ENCODE measurements at places on chromosomes 3 and 15.

DNA sequence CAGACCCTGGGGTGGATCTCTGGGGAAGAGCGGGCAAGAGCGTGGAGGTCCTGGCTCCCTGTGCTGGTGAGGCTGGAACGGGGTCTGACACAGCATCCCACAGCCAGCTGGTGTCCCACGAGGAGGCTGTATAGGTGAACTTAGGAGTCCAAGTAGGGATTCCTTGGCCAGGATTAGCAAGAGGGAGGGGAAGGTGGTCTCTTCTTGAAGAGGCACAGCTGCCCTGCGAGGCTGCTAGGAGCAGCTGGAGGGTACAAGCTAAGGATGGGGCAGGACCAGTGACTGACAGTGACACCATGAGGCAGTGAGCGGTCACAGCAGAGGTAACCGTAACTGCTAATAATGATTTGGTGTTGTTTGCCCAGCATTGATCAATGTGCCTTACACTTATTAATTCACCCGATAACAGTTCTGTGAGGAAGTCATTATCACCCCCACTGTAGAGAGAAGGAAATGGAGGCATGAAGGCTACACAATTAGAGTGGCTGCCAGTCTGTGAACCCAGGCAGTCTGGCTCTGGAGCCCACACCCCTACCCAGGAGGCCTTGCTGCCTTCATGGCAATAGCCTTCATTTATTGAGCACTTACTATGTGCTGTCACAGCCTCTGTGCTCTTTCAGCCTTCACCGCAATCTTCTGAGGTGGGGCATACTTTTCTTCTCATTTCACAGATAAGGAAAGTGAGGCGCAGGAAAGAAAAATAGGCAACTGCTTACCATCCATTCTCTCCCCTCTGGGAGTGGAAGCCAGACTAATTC is 59.4 kb downstream of the TMEM44 start:
- DNase-seq = no peak

DNA sequence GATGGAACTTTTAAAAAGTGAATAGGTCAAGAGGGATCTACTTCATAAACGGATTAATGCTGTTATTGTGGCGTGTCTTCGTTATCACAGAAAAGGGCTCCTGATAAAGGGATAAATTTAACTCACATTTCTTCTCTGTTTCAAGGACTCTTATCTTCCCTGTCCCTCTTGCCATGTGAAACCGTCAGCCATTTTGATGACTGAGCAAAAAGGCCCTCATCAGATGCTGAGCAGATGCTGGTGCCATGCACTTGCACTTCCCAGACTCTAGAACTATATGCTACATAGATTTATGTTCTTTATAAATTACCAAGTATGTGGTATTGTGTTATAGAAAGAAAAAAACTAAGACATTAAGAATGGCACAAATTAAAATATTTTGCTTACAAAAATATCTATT is 1011.8 kb upstream of the GBE1 start:
- no peak for DNase-seq

- no peak for DNase-seq
These were observed 56.0 kb downstream of the KBTBD12 start for GRCh38 chr3:127970966-127971592.

DNA sequence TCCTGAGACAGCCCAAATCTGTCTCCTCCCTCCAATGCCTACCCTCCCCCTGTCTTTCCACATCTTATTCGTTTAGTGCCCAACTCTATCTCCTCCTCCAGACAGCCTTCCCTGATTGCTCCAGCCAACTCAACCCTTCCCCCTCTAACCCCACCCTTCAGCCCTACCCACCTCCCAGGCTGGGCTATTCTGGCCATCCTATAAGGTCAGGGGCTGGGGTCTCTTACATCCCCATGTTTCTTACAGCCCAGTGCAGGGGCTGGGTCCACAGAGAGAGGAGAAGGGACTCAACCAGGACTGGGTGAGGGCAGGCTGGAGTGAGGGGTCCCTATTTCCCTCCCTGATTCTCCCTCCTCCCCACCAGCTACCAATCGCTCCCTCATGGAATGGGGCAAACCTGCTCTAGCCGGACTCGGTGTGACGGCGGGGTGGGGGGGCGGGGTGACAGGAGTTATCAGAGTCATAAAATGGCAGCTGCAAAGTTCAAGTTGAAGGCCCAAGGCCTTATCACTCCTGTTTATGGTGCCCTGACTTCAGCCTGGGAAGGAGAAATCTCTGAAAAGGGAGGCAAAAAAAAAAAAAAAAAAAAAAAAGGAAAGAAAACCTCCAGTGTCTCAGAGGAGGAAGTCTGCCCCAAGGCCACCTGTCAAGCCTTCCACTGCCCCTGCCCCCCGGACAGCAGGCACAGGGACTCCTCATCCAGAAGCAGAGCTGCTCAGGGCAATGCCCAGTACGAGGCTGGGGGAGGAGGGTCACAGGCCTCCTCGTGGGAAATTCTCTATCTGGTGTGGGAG is 2.1 kb downstream of the VIPR1 start:
- no peak for DNase-seq

DNA sequence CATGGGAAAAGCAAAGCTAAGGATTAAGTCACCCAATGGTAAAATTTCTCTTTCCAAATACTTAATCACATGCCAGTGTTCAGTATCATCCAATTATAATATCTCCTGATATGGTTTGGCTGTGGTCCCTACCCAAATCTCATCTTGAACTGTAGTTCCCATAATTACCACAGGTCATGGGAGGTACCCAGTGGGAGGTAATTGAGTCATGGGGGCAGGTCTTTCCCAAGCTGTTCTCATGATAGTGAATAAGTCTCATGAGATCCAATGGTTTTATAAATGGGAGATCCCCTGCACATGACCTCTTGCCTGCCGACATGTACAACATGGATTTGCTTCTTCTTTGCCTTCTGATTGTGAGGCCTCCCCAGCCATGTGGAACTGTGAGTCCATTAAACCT is 26.1 kb upstream of the NMB start:
- no peak for DNase-seq

DNA sequence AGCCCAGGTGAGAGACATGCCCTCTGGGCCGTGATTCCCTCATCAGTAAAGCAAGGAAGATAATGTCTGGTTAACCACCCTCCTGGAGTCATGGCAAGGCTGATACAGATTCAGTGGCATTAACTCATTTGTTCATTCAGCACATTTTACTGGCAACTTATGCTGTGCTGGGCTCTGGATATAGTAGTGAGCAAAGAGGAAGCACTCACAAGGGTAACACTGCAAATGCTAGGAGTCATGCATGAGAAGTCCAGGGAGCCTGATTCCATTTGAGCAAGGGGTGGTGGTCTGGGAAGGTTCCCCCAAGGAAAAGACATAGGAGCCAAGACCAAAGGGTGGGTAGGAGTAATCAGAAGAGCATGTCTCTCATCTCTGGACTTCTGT is 50.2 kb downstream of the SMAD3 start:
- DNase-seq = no peak

- DNase-seq = no peak
These were observed 13.4 kb downstream of the APBA2 start for GRCh38 chr15:28899061-28899738.

DNA sequence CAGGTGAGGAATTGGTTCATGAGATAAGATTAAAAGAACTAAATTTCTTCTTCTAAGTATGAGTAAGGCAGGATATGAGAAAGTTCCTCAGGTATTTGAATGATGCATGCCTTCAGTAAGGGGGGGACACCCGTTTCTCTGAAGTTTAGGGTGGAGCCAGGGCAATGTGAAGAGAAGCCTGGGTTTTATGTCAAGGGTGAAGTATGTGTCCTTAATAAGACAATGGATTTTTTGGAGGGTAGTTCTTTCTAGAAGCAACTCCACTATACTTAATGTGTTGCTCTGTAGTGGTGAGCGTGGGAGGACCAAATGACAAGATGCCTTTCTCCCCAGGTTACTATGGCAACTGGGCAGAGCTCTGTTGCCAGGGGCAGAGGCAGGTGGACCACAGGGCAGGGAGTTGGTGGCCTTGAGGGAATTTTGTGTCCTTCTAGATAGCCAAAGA is 44.0 kb downstream of the PHLDB2 start:
- DNase-seq = no peak

GRCh38 chr3:172398484-172398883 is 49.8 kb downstream of the GHSR start:
- no peak for DNase-seq

DNA sequence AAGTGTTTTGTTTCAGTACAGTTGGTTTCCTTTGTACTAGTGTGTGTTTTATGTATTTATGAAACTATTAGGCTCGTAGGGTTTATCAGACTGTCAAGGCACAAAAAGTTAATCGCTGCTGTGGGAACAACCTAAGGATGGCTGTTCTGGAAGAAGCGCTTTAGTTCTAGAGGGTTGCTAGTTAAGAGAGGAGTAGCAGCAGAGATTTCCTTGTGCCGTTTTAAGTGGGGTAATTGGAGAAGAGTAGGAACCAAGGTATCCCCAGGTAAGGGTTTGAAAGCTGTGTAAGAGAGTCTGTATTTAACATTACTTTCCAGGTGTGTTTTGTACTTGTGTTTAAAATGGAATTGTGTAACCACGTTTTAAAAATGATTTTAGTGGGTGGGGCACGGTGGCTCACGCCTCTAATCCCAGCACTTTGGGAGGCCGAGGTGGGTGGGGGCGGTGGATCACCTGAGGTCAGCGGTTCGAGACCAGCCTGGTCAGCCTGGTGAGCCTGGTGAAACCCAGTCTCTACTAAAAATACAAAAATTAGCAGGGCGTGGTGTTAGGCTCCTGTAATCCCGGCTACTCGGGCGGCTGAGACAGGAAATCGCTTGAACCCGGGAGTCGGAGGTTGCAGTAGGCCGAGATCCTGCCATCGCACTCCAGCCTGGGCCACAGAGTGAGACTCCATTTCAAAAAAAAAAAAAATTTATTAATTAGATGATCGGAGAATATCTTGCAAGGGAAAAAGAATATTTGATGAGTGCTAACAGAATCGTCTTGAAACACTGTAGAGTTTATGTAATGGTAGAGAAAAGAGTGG is 2.6 kb downstream of the MORF4L1 start:
- no peak for DNase-seq

GRCh38 chr3:123194552-123194951 is 7.2 kb upstream of the SEC22A start:
- peak; percentile 41 for DNase-seq

- no peak for DNase-seq
These were observed 82.0 kb downstream of the MYLK start for GRCh38 chr3:123802007-123802625.

DNA sequence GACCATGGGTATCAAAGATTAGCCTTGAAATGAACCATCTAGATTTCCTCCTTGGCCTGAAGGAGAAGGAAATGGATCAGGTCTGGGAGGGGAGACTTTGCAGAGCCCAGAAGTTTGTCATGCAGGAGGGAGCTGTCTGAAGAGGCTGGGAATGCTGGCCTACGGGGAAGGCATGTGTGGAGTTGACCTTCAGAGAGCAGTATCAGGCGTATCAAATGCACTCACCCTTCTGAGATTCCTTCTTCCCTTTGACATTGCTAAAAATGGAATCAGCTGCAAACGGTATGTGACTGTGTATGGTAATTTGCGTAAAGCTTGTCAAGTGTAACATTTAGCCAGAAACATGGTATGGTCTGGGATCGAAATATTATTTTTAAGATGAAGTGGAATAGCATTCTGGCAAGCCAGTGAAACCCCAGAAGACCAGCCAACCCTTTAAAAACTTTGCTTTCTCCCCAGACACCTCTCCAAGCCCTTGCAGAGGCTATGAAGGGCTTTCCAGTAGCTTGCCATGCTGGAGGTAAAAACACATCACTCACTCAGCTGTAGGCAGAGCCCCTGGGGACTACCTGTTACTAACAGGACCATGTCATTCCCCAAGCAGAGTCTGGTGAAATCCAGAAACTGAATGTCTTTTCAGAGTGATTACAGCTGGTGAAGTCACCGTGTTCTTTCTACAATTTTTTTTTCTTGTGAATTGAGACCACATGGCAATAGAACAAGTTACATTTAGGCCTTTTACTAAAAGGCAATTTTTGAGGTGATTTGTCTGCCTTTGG is 174.7 kb upstream of the SLC24A5 start:
- DNase-seq = no peak

DNA sequence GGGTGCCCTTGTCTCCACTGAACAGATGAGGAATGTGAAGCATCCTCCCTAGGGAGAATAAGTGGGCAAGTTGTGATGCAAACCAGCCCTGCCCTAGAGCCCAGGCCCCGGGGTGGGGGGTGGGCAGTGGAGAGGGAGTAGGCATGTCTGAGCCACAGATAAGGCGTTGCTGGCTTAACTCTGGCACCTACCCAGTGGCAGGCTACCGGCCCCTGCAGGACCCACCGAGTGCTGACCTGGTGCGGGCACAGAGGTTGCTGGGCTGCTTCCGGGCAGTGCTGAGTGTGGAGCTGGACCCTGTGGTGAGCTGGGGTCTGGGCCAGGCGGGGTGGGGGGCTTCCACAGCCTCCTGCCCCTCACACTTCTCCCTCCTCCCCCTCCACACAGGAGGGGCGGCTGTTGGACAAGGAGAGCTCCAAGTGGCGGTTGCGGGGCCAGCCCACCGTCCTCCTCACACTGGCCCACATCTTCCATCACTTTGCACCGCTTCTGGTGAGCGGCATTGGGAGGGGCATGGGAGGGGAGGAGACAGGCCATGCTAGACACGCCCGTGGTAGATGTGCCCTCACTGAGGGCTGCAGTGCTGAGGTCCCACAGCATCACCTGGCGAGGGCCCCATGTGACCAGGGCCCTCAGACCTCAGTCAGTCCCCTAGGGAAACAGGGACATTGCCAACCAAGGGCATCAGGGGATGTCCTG is 10.1 kb downstream of the RNF123 start:
- no peak for DNase-seq

DNA sequence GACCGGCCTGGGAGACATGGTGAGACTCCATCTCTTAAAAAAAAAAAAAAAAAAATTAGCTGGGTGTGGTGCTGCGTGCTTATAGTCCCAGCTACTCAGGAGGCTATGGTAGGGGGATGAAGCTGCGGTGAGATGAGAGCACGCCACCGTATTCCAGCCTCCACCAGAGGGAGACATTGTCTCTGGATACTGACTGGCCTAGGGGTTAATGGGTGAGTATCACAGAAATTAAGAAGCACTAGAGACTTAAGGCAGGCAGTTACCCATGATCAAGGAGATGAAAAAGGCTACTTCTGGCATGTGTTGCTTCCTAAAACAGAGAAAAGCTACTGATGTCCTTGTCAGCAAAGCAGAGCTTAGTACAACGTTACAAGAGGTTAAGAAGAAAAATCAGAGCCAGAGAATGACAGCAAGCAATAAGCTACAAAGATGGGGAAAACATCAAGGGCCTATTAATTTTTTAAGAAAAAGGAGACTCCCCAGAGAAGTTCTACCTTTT is 8.6 kb downstream of the TFRC start:
- DNase-seq = peak; percentile 45

GRCh38 chr3:115363071-115363470 is 216.0 kb upstream of the ZBTB20 start:
- DNase-seq = no peak

DNA sequence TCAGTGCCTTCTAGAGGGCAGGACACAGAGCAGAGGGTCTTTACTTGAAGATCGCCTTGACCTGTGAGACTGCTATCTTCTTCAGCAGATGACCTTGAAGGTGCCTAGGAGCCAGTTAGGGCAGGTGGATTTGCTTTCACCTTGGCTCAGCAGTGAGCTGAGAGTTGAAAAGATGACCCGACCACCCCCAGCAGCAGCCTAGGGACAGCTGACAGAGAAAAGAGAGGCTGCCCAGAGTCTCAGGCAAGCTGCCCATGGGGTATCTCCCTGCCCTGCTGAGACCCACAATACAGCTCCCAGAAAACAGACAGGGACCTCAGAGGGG is 453 bp upstream of the LTF start:
- DNase-seq = no peak
